ENCODE measurements at places on chromosomes 3 and 15.

- DNase-seq: no peak
These were observed 11.6 kb upstream of the DPH6 start for GRCh38 chr15:35557544-35557943.

DNA sequence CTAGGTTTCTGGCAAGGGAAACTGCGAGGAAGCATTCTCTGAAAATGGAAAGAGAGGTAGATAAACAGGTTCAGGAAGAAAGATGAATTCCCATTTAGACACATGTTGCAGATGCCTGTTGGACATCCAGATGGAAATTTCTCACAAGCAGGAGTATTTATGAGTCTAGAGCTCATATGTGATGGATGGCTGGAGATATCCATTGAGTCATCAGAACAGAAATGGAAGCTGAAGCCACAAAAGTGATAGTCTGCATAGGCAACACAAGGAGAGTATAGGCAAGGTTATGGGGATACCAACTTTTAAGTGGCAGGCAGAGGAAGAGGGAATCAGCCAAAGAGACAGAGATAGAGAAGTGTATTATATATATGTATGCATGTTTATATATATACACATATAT is 6.3 kb upstream of the RAMAC start:
- DNase-seq: no peak

DNA sequence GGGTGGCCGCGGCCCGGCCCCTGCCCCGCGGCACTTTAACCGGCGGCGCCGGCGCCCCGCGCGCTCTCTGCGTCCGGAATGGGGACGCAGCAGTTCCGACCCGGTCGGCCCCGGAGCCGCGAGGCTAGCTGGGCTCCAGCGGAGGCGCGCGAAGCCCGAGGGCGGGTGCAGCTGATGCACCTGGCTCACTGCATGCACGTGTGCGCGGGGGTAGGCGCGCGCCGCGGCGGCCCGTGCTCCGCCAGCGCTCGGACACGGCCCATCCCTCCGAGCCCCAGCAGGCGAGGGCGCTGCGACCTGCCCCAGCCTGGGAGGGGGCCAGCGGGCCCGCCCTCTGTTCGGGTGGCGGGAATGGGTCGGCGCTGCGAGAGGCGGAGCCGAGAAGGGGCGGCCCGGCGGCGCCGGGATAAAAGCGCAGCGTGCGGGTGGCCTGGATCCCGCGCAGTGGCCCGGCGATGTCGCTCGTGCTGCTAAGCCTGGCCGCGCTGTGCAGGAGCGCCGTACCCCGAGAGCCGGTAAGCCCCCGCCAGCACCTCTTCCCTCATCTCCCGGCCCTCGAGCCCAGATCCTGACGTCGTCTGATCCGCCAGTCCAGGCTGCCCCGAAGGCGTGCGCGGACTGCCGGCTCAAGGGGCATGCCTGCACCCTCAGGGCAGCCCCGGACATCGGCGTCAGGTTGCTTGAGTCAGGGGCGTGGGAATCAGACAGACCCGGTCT is at the start of the genes CHDH and IL17RB:
Gene CHDH (minus strand): TSS at position 286 of the 717 bp plus-strand sequence. CDS start 22,411 bp downstream, outside the sequence.
Gene IL17RB (plus strand): TSS at position 435 of the 717 bp plus-strand sequence. CDS start 21 bp downstream, at position 456.
- DNase-seq: no peak

DNA sequence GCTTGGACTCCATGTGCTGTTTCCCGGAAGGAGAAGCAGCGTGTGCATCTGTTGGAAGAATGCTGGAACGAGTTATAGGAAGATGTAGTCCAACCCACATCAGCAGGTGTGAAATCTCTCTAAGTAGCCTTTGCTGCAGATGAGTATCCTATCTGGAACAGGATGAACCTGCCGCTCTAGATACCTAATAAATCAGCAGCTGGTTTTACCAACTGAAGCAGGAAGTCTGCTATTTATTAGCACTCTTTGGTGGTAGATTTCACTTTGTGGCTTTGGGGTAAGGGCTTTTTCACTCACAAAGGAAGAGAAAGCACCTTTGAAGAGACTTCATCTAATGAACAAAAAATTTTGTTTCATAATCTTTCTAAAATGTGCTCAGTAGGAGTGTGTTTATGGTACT is 66.4 kb downstream of the DCUN1D1 start:
- DNase-seq: no peak

DNA sequence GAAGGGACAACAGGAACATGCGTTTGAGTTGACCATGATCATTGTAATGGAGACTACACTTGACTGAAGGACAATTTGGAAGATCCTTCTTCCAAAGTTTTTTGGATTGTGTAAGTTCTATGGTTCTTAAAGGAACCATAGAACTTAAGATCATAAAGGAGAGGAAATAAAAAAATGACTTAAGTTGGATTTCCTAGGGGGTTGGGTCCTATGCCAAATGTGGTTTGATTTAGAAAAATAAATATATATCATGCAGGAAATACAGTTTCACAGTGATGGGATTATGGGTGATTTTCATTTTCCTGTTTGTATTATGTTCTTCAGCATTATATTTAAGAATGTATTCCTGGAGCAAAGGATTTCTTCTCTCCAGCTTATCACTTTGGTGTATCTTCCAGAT is 305.5 kb upstream of the DPH6 start:
- no peak for DNase-seq

Measured in NCI-H2081 treated with DMSO at 0.1 percent for 48 hours (cell line).